ENCODE measurements at places on chromosomes 16 and 17.

DNA sequence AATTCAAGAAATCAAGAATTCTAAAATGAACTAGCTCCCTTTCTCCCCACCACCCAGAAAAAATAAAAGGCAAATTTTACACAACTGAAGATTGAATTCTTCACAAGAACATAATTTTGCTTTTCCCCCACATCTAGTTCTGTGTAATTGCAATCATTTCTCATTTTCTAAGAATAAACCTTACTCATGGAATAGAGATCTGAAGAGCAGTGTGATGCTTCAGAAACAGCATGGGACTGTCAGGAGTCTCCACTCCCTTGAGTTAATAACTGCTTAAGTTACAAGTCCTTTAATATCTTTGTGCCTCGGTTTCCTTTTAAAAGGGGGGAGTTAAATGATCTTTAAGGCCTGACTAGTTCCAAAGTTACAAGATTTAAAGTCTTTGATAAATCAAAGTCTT is 53.7 kb downstream of the CACNG1 start:
- no peak for DNase-seq

DNA sequence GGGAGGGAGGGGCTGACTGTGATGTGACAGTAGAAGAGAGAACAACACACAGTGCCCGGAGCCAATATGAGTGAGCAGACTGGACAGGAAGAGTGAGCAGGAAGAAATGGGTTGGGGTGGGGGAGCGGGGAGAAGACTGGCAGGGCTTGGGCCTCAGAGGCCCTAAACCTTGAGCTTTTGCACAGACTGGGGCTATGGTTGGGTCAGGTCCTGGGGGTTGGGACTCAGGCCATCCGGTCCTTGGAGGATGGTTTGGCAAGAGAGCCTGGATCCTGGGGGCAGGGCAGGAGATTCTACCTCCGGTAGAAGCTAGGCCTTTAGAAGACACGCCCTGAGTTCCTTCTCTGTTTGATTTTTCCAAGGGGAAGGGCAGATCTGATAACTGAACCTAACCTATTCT is 1.1 kb downstream of the CAMTA2 start:
- DNase-seq = no peak

- DNase-seq = no peak
Measured at GRCh38 chr17:7915179-7915610, 894 bp downstream of the RNF227 start.

- DNase-seq = no peak
Measured at GRCh38 chr17:15349119-15349518, 7.7 kb upstream of the TEKT3 start.

DNA sequence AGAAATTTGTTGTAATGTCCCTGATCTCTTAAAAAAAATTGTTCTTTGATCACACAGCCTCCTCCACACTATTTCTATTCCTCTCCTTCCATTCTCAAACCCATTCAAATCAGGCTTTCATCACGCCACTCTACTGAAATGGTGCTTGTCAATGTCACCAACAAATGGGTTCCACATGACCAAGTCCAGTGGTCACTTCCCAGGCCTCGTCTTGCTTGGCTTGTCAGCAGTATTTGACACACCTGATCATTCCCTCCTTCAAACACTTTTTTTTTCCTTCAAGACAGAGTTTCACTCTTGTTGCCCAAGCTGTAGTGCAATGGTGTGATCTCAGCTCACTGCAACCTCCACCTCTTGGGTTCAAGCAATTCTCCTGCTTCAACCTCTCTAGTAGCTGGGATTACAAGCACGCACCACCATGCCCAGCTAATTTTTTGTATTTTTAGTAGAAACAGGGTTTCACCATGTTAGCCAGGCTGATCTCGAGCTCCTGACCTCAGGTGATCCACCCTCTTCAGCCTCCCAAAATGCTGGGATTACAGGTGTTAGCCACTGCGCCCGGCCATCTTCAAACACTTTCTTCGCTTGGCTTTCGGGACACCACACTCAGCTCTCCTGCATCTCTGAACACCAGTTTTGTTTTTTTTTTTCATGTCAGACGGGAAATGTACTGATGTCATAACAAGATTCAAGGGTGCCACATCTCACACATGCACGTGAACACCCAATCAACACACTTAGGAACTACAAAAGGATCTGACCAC is 18.3 kb downstream of the NQO1 start:
- no peak for DNase-seq

DNA sequence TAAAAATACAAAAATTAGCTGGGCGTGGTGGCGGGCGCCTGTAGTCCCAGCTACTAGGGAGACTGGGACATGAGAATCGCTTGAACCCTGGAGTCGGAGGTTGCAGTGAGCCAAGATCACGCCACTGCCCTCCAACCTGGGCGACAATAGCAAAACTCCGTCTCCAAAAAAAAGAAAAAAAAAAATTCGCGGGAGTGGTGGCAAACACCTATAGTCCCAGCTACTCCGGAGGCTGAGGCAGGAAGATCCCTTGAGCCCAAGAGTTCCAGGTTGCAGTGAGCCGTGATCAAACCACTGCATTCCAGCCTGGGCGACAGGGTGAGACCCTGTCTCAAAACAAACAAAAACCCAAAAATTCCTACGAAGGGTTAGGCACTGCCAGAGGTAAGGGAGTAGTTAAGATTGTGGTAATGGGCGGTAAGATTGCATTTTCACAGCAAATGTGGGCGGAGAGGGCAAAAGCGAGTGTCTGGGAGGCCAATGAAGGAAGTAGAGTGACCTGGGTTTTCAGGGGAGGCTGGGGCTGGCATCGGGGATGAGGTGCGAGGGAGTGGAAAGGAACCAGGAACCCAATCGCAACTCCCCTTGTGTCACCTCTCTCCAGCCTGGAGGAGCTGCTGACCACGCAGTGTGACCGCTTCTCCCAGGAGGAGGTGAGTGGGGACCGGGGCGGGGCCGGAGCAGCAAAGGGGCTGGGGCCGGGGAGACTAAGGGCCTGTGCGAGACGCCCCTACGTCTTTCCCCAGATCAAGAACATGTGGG is 2.6 kb downstream of the MYL11 start:
- DNase-seq = no peak

DNA sequence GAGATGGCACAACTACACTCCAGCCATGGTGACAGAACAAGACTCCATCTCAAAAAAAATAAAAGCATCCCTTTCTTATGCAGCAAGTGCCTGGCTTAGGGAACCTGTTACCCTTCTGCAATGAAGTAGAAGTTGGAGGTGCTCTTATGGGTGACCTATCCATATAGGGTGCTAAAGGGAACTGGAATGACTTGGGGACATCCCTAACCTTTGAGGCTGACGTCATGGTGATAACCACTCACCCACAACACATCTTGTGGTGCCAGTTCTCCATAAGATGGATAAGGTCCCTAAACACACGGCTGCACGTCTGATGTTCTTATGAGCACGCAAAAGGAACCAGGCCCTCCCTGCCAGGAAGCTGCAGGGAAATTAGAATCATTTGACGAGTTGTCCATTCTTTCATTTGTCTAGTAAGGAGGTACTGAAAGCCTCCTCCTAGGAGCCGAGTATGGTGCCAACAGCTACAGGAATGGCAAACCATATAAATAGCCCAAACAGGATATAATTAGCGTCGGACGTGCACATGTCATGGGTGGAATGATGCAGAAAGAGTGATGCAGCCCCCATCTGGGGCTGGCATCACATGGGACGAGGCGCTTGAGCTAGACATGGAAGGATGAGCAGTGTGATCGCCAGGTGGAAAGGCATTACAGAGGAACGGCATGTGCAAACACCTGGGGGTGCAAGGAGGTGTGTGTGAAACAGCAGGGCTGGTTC is 52.5 kb downstream of the ARHGAP27 start:
- DNase-seq = no peak

DNA sequence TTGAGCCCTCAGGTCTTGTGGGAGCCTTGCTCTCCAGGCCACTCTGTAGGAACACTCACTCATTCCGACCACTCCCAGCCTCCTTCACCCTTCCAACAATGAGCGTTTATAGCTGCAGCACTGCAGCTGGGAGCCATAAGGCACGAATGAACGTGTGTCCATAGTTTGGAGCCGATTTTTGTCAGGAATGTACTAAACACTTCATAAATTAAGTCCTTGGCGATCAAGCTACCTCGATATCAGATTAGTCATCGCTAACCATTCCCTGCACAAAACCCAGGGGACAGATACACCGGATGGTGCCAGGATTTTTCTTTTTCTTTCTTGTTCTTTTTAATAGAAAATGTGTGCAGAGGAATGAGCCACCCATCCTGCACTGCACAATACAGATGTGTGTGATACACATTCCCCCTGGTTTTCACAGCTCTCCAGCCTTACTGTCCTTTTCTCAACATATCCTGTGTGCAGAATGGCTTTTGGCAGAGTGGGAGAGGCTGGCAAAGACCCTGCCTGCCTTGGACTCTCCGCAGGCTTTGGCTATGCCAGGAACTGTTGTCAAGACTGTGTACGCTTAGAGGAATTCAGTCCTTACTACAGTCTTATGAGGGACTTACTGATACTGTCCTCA is 68.4 kb upstream of the ELAC2 start:
- no peak for DNase-seq

GRCh38 chr16:64365448-64365931 is 756.4 kb downstream of the CDH11 start:
- DNase-seq = no peak

- DNase-seq = no peak
Measured at GRCh38 chr16:23724096-23724784, 11.2 kb upstream of the ERN2 start.

DNA sequence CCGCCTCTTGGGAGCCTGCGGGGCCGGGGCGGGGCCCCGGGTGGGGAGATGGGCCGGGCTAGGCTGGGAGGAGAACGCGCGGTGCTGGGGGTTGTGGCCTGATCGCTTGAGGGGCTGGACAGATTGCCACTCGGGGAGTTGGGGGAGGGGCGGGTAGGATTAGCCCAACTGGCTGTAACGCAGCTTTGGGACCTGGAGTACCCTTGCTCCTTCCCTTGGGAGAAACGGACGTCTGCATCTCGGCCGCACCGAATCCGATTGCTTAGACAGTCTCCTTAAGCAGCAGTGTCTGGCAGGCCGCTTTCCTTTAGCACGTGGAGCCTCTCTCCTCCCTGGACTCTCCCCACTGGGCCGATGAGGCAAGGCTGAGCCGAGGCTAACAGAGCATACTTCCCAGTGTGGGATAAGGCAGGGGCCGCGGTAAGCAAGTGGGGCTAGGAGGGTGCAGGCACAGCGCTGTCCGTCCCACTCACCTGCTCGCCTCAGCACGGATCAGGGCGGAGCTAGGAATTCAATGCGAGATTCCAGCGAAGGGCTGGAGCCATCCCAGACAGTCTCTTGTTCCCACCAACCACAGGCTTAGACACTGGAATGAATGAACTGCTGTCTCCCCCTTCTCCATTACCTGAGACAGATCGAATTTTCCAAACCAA is 540 bp upstream of the ACLY start:
- DNase-seq = no peak

Measured in frontal cortex (tissue), 4 donors.